GM23338 (cell line): ENCODE measurements at places on chromosomes 1 and 21. TPM values are rescaled to one million over a fixed set of nuclear protein-coding genes. Genes with fewer than 3 reads are reported as not detected.
A peak's percentile ranks its signal among the peaks of the same experiment; 100 is the strongest.

- H3K4me1 ChIP-seq = peaks cover 4% of the 10 kb centered on the region; the same call in 1 of the 2 replicates
- no peak overlapping the region for H3K4me3 ChIP-seq
- no peak for DNase-seq
- no peaks in the 10 kb centered on the region for H3K27me3 ChIP-seq
- 0 out of 2 replicates have a peak, but pooled peaks cover 3% of the 10 kb centered on the region for H3K36me3 ChIP-seq
- no peak overlapping the region for H3K27ac ChIP-seq
Observed at GRCh38 chr1:246587032-246587431, 20.8 kb downstream of the CNST start.

- H3K27me3 ChIP-seq = no peaks in the 10 kb centered on the region
- no peaks in the 10 kb centered on the region for H3K36me3 ChIP-seq
- peaks cover 13% of the 10 kb centered on the region; the same call in 1 of the 2 replicates for H3K4me1 ChIP-seq
- H3K27ac ChIP-seq = no peak overlapping the region
Observed at GRCh38 chr1:182719553-182719952, 35.2 kb upstream of the RGS8 start.

- no peak overlapping the region for H3K4me3 ChIP-seq
- no peak for DNase-seq
- no peak overlapping the region for H3K27ac ChIP-seq
- H3K27me3 ChIP-seq = peaks cover 17% of the 10 kb centered on the region
- H3K36me3 ChIP-seq = no peaks in the 10 kb centered on the region
Observed at GRCh38 chr1:227782226-227782625, 33.2 kb upstream of the PRSS38 start.

DNA sequence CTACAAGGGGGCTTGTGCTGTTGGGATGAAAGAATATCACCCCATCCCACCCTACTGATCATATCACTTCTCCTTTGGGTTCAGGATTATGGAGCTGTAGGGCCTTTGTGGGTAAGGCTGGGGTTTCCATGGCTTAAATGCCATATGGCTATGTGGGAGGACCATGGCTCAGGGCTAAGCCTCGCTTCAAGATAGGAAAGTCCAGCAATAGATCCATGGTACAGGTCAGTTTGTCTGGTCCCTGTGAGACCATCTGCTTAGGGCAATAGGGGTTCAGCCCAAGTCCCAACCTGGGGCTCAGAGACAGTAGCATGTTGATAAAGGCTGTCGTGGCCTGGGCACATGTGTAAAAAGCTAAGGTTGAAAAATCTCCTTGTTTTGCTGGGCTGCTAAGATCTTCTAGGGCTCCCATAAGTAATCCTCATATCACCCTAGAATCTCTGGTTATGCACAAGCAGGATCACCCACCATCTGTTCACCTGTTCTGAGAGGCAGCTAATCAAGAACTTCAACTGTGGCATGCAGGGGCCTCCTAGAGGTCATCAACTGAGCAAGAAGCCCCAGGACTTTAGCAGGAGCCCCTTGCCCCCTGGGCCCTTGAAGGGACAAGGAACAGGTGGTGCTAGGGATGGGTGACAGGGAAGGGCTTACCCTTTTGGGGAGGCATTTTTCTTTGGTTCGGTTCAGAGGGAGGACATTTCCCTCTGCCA lies 66.5 kb downstream of the UBE2T start:
- no peak overlapping the region for H3K4me3 ChIP-seq
- no peak overlapping the region for H3K27ac ChIP-seq
- DNase-seq = no peak
- H3K4me1 ChIP-seq = peaks cover 2% of the 10 kb centered on the region; the same call in 1 of the 2 replicates
- H3K27me3 ChIP-seq = no peaks in the 10 kb centered on the region

- no peak for DNase-seq
- H3K27ac ChIP-seq = no peak overlapping the region
- no peaks in the 10 kb centered on the region for H3K27me3 ChIP-seq
- no peak overlapping the region for H3K4me3 ChIP-seq
Observed at GRCh38 chr1:29417147-29417858, 181.0 kb downstream of the PTPRU start.

- DNase-seq = no peak
- H3K36me3 ChIP-seq = no peaks in the 10 kb centered on the region
- H3K27ac ChIP-seq = no peak overlapping the region
- no peaks in the 10 kb centered on the region for H3K27me3 ChIP-seq
Observed at GRCh38 chr1:116674751-116675150, 7.2 kb upstream of the IGSF3 start.

DNA sequence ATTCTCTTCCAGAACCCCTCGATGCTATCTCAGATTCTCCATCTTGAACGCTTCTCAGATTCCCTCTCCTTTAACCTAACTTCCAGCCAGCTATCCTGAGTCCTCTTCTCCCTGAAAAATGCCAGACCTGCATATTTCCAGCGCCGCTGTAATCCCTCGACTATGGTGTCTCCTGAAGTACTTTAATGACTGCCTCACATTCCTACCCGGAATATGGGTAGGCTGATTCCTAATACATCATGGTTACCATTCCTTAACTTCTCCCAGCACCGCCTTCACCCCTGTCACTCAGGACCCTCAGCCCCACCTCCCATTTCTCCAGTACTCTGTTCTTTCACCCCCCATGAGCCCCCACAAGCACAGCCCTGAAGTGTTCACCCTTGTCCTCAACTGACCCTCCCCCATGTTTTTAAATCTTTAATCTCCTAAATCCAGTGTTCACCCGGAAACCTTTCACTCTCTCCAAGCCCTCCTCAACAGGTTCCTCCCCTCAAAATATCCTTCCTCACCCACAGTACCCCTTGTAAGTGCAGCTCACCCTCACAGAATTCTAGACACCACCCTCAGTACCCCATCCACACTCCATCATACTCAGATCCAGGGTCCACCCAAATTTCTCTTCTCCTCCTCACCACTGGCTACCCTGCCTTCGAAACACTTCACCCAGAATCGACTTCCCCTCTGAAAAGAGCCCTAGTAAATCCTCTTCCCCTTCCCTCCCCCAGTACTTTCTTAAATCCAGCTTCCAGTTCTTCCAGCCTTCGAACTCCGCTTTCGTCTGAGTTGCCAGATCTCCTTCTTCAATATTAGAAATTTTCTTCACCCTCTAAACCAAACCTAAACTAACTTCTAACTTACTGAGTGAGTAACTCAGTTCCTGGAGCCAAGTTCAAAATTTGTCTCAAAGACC lies 922 bp downstream of the CPT2 start:
- H3K36me3 ChIP-seq = no peaks in the 10 kb centered on the region
- peaks cover 11% of the 10 kb centered on the region for H3K4me1 ChIP-seq
- H3K4me3 ChIP-seq = peak overlapping the region; percentile 94

DNA sequence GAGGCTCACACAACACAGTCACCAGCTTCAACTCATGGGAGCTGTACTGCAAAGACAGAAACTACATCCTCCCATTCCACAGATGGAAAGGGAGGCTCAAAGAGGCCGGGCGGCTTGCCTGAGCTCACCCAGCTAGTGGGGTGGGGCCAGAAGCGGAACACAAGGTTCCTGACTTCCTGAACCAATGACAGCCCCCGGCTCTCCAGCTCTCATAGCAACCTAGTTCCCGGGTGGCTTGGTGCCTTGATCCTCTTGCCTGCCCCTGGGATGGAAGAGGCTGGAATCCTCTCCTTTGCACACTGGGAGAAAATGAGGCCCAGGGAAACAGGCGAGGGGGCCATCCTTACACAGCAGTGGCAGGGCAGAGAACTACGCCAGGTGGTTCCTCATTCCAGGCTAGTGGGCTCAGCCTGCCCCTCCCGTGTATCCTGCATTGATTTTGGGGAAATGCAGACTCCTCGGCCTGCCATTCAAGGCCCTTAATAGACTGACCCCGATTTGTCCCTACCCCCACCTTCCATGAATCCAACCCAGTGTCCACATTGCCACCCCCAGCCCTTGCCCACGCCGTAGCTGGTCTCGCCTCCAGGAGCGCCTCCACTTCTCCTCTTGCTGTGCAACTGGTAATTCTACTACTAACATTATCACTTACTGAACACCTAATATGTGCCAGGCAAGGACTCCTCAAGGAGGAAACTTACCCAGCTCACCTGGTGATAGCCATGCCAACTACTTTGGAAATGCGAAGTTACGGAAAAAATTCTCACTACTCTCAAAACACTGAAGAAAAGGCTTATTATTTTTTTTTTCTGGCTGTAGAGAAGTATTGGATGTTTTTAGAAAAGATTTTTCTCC lies 5.0 kb downstream of the RAP1GAP start:
- H3K36me3 ChIP-seq = no peaks in the 10 kb centered on the region
- H3K27me3 ChIP-seq = peaks cover 32% of the 10 kb centered on the region
- H3K4me3 ChIP-seq = no peak overlapping the region
- no peak overlapping the region for H3K27ac ChIP-seq

GRCh38 chr1:185369786-185370185 lies 52.7 kb upstream of the IVNS1ABP start:
- peaks cover 7% of the 10 kb centered on the region; the same call in 1 of the 2 replicates for H3K4me1 ChIP-seq
- H3K27ac ChIP-seq = no peak overlapping the region
- H3K27me3 ChIP-seq = no peaks in the 10 kb centered on the region
- no peak overlapping the region for H3K4me3 ChIP-seq
- no peak for DNase-seq
- H3K36me3 ChIP-seq = no peaks in the 10 kb centered on the region

DNA sequence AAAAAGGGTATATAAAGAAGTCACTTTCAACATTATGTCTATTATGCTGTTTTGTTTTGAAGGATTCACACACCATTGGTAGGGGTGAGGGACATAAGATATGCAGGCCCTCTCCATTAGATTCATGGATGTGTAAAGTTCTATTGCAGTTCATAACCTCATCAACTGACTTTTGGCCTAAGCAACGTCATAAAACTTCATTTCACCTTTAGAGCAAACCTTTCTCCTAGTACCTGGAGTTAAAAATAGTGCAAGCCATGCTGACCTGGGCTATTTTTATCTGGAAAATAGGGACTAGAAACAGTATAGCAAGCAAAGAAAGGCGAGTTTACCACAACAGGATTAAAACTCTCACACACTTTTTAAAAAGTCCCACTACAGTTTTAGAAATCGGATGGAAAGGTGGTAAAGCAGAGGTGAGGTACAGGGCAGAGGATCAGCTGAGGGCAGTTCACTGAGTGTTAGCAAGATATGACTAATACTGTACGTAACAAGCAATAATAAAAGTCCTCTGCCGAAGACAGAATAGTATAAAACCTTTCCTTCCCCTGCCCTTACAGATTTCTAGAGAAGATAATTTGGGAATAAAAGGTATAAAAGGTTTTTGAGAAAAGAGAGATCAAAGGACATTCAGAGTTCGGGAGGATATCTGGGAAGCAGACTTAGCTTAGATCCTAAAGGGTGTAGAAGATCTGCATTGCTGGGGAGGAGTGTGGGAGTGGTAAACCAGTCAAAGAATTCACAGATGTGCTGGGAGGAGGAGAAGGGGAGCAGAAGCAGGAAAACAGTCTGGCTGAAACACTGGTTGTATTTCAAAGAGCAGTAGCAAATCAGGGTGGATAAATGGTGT lies 14.3 kb downstream of the EGLN1 start:
- no peaks in the 10 kb centered on the region for H3K27me3 ChIP-seq
- DNase-seq = no peak
- no peaks in the 10 kb centered on the region for H3K4me1 ChIP-seq

DNA sequence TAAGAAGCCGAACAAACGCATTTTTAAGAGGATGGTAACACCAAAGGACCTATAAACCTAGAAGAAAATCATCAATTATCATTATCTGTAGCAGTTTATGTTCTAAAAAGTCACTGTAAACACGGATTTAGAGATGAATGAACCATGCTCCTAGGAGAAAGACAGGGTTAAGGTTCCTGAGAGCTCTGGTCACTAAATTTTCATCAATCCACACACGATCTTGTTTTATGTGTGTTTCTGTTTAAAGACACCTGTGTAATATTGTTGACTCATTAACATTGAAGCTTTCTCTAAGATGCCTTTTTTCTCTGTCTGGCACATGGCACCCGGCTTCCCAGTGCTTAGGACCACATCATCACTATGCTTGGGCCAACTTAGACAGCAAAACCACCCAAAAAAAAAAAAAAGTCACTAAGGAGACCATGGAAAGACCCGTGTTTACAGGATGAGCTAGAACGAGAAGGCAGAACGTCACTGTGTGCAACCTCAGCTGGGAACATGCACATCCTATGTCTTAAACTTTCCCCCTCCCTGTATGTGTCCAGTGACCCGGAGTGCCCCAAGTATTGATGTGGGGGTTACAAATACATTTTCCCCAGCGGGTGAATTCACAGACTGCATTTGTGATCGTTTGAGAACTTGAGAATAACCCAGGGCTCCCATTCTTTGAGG lies 55.8 kb upstream of the PDE9A start:
- no peak overlapping the region for H3K4me3 ChIP-seq
- no peaks in the 10 kb centered on the region for H3K27me3 ChIP-seq
- DNase-seq = no peak
- peaks cover 5% of the 10 kb centered on the region; the same call in 1 of the 2 replicates for H3K4me1 ChIP-seq

DNA sequence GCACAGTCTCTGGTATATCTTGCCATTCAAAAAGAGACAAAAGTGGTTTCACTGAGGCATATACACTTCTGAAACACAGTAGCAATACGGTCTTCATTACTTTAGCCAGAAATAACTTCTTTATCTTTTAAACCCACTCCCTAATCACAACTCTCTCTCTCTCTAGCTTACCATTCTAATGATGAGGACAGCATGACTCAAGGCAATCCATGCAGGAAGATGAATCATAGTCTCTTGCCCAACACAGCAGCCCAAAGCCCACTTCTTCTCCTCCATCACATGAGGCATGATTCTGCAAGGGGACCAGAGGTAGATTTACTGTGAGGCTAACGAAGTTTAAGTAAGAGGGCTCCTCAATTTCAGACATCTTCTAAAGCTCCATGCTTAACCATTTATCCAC lies 285.0 kb upstream of the NR5A2 start:
- no peak for DNase-seq
- H3K27me3 ChIP-seq = no peaks in the 10 kb centered on the region
- H3K36me3 ChIP-seq = no peaks in the 10 kb centered on the region

- peaks cover 18% of the 10 kb centered on the region for H3K4me1 ChIP-seq
- H3K27me3 ChIP-seq = no peaks in the 10 kb centered on the region
- no peak for DNase-seq
- no peaks in the 10 kb centered on the region for H3K36me3 ChIP-seq
- no peak overlapping the region for H3K27ac ChIP-seq
Observed at GRCh38 chr1:47682198-47682597, 244.4 kb downstream of the FOXD2 start.

- no peak for DNase-seq
- H3K36me3 ChIP-seq = peaks cover 19% of the 10 kb centered on the region
Observed at GRCh38 chr1:10360045-10360444, 38.8 kb upstream of the PGD start.

Gene TESK2
- total RNA-seq = 11.4 and 14.0 TPM in 2 replicates

Gene ANKRD45
- 1.5 and 2.0 TPM in 2 replicates for total RNA-seq

Gene PSRC1
- 50.6 and 61.1 TPM in 2 replicates for total RNA-seq

Gene NES
- 85.3 and 95.9 TPM in 2 replicates for total RNA-seq

Gene OR2T33
- total RNA-seq = 0.28 TPM in 1 of 2 replicates, not detected in the other

Gene VTCN1
- total RNA-seq = not detected in 2 replicates

Gene NUDT4B
- total RNA-seq = 7.5 and 28.1 TPM in 2 replicates

Gene CACNA1E
- 1.1 and 2.0 TPM in 2 replicates for total RNA-seq

Gene MATN1
- total RNA-seq = 0.31 TPM in 1 of 2 replicates, not detected in the other
